Stimulated activated memory B cell treated with anti-CD40 and anti-IgM and Interleukin-4, amounts not matched to agents 10 μg/mL and 1 μg/mL and 100 μg/mL, for 72 hours (primary cell): ENCODE measurements at places on chromosomes 5 and 9.

DNA sequence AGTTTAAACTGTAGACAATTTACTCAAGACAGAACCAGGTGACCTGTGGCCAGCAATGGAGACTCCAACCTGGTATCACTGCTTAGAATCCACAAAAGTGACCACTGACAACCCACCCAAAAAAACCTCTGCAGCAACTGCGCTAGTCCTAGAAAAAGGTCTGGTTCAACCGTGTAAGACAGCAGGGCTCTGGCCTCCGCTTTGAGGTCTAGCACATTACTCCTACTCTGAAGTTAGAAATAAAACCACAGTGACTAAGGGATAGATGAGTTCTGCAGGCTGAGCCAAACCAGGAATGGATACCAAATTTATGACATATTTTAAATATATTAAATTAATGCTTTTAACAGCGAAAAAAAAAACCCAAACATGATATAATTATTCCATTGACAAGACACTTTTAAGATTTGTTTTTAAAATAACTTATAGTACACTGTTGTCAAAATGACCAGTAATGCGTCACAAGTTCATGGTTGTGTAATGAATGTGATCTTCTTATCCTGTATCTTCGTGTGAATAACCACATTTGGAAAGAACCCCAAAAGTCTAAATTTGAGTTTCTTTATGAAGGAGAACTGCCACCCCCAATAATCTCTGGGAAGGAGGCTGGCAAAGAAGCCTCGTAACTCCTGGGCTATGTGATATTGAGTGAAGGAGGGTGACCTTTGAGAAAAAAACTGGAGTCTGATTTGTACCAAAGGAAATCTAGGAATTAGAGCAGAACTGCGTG is 101.9 kb upstream of the SLC44A1 start:
- no peak for ATAC-seq

DNA sequence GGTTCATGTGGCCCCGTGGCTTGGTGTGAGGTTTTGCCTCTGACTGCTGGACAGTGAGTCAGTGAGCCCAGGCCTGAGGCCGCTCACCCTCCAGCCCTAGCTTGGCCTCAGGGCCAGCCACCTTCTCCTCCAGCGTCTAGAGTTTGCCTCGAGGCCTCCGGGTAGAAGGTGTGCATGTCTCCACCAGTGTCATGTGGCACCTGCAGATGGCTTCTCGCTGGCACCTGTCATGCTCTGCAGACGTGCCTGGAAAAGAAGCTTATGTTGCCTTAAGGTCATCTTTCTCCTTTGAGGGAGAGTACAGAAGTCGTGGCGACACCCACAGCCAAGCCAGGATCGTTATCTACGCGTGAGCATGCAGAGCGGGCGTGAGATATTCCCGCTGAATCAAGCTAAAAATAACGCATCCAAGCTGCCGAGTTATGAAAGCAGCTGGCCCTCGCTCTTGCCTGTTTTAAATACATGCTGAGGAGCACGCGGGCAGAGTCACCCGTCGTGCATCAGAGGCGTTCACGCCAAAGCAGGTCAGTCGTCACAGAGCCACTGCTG is 79.7 kb upstream of the FCN2 start:
- ATAC-seq: no peak

DNA sequence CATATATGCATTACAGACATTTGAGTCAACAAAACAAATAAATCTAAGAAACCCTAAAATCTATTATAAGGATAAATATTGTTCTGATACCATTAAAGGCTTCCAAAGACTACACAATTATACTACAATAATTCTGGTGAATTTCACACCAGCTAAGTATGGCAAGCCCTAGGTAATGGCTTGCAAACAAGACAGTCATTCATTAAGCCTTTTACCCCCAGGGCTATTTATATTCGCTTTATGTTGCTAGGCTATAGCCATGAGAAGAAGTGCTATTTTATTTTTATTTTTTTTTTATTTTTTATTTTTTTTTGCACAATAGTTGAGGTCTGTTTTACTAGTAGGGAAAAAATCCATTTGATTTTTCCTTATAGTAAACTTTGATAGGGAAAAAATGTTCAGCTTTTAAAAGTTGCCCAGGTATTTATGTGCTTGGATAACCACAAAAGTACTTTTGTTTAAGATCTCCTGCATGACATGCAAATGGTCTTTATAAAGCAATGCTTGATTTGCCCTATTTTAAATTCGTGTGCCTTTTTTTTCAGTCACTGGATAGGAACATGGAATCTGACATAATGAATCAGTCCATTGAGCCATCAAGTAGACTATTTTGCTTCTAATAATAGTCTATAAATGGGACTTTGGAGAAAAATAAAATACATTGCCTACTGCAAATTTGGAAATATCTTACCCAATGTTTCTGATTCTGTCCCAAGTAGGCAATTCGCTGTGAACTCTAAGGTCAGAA is 946.3 kb upstream of the COX7C start:
- ATAC-seq: no peak

- ATAC-seq: no peak
These were observed 185.9 kb downstream of the KIAA0825 start for GRCh38 chr5:94432499-94432898.

DNA sequence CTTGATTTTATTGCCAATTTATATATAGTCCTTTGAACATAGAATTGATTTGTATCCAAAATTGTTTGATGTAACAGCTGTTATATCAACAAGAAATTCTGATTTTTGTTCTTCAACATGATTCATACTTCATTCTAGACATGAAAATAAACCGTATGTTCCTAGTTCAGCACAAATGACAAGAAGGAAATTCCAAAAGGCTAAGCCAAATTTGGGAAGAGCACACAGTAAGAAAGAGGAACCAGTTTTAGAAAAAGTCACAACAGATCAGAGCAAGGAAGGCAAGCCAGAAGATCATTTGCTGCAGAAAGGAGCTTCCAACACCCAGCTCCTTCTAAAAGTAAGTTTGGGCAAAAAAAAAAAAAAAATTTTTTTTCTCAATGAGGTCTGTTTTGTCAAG is 65.0 kb upstream of the MCCC2 start:
- ATAC-seq: no peak

DNA sequence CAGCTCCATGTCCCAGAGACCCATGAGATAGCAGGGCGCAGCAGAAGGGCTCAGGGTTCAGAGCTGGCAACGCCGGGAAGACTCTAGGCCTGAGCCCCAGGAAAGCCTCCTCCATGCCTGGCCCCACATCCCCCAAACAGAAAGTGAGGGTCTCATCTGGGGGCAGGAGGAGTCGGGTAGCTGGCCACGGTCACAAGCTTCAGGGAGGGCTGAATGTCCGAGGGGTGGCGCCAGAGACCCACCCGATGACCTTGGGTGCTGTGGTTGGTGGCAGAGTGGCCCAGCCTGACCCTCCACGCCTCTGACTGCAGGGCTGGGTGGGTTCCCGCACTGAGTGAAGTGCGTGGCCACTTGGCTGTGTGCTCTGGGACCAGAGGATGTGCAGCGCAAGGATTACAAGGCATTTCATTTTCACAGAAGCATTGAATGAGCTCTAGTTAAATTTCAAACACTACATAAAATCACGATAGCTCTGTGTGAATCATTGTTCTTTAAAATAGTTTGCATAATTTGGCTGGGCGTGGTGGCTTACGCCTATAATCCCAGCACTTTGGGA is 3.0 kb downstream of the C8G start:
- no peak for ATAC-seq

GRCh38 chr5:55159763-55160492 is at the start of gene GPX8:
TSS of gene GPX8 (plus strand) at chr5:55160171. CDS start at chr5:55160193, 22 bp downstream.
- ATAC-seq: no peak

GRCh38 chr5:33008751-33009418 is 297.8 kb downstream of the NPR3 start:
- ATAC-seq: no peak

DNA sequence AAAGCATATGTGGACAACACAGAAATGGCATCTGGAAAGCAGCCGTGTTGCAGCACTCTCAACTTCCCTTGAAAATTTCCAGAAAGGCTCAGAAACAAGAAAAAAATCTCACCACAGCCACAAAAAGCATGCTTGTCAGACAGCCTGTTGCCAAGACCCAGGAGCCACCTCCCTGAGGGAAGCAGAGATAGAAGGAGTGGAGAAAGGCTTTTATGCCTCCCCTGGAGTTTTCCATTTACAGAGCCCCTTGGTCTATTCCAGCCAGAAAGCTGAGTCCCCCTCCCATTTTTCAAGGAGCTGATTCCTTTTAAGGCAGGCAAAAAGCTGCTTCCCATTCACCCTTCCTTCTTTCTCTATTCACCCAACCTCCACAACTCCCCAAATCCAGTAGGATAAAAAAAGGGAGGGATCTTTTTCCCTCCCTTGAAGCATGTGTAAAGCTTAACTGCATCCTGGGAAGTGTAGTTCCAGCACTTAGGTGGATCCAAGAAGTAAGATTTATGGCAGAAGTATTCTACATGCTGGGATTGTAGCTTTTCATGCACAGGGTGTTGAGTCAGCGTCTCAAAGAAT is 37.1 kb upstream of the PALM2AKAP2 start:
- no peak for ATAC-seq

GRCh38 chr5:134595458-134595838 is 37.2 kb downstream of the SAR1B start:
- ATAC-seq: no peak

- no peak for ATAC-seq
These were observed 160.3 kb downstream of the SLF1 start for GRCh38 chr5:94778732-94779131.

DNA sequence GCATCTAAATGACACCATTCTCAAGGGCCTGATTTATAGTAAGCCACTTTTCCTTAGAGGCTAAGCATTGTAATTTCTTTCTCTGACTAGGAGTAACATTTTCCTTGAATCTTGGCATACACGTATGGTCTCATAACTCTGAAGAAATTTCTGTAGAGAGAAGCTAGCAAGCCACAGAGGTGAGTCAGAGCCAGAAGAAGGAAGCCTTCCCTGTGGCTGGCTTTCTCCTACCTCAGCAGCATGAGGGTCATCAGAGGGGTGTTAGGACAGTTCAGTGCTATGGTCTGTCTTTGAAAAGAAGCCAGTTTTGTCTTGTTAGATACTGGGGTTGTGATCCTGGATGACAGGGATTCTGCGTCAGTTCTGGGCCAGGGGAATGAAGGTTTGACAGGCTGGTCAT is 3.2 kb downstream of the SNX30 start:
- no peak for ATAC-seq

- ATAC-seq: no peak
These were observed 146.9 kb downstream of the RORB start for GRCh38 chr9:74644023-74644422.

DNA sequence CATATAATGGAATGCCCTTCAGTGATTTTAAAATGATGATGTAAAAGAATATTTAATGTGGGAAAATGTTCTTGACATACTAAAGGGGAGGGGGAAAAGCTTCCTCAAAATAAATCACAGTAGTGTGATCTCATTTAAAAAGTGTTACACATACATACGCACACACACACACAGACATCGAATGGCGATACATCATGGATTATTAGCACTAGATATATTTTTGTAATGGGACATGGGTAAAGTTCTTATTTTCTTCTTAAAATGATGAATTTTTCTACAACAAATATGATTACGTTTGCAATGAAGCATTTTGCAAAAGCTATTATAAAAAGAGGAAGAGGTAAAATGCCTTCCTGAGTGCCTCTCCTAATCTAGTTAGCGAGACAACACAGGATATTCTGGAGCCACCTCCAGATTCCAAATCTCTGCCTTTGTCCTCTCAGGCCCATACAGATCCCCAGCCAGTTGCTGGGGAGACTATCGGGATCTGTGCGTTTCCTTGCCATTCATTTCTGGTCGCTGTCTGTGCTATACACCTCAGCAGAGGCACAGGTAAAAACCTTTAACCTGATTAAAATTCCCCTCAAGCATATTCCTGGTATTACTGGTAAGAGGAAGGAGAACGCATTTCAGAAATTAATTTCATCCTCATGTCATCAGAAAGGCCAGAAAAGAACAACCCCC is 69.6 kb downstream of the SLC28A3 start:
- ATAC-seq: no peak

- ATAC-seq: peak; percentile 62
These were observed at the start of gene SPACA9 for GRCh38 chr9:132878695-132879456. TSS of gene SPACA9 (plus strand) at chr9:132878898. CDS start at chr9:132883948, 5,050 bp downstream.

- ATAC-seq: no peak
These were observed 464.3 kb upstream of the PAPPA start for GRCh38 chr9:115689331-115689730.

DNA sequence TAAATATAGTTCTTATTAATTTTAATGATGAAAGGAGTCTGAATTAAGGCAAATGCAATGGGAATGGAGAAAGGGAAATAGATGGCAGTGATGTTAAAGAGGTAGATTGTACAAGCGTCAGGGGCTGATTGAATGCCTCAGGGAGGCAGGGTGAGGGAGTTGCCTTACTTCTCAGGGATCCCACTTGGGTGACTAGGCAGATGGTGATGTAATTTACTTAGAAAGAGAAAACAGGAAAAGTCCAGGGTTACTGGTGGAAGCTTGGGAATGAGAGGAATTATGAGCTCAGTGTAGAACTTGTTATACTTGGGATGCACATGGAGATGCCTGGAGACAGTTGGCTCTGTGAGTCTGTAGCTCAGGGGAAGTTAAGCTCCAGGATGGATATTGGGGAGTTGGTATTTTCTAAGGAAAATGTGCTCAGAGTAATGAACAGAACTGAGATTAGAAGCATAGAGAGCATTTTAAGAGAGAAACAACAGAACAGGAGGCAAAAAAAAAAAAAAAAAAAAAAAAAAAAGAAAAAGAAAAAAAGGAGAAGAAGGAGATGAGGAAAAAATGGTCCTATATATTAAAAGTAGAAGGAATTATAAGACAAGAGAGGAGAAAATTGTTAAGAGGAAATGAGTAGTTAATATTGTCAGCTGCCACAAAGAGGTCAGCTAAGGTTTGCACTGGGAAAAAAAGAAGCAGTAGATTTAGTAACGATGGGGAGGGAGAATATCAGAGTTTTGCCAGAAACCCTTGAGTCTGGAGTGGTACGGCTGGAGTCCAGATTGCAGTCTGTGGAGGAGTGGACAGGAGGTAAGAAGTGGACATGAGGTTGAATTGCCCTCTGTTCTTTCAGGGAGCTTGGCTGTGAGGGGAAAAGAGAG is 88.0 kb upstream of the ELL2 start:
- ATAC-seq: no peak

DNA sequence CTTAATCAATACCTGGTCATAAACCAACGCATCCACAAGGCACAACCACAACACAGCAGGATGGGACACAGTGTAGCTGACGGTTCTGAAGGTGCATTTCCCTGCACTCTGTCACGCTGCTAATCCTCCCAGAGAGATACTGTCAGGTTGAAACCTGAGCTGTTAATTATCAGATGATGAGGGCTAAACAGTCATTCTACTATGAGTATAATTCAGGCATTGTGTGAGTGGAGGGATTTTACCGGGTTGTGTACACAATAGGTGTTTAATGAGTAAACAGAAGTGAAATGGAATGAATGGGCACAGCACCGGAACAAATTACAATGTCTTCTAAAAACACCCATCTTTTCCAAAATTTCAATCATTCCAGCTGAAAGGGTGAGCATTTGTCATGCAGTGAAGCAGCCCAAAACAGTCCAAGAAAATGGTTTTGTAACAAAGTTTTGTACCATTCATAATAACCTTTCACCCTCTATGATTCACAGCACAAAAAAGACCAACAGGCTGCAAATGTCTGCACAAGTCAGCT is 71.5 kb downstream of the ABCA1 start:
- ATAC-seq: no peak
